ENCODE measurements at places on chromosomes 13 and 19.

- H3K27ac ChIP-seq: no peak overlapping the region
- no peaks in the 10 kb centered on the region for H3K36me3 ChIP-seq
- H3K4me3 ChIP-seq: no peak overlapping the region
- DNase-seq: peak; percentile 47
- H3K4me1 ChIP-seq: peaks cover 5% of the 10 kb centered on the region
Observed at GRCh38 chr19:413756-414420, 4.9 kb upstream of the C2CD4C start.

GRCh38 chr19:33804021-33804799, 7.5 kb downstream of the KCTD15 start:
- no peaks in the 10 kb centered on the region for H3K27me3 ChIP-seq
- no peaks in the 10 kb centered on the region for H3K36me3 ChIP-seq
- no peak for DNase-seq
- no peak overlapping the region for H3K27ac ChIP-seq
- peaks cover 4% of the 10 kb centered on the region for H3K4me1 ChIP-seq

GRCh38 chr13:25080773-25081172, 15.2 kb upstream of the PABPC3 start:
- no peak overlapping the region for H3K4me3 ChIP-seq
- H3K4me1 ChIP-seq: no peaks in the 10 kb centered on the region
- DNase-seq: no peak
- no peak overlapping the region for H3K27ac ChIP-seq

- peaks cover 2% of the 10 kb centered on the region for H3K27me3 ChIP-seq
- H3K4me1 ChIP-seq: no peaks in the 10 kb centered on the region
- no peaks in the 10 kb centered on the region for H3K36me3 ChIP-seq
- H3K4me3 ChIP-seq: no peak overlapping the region
- no peak for DNase-seq
- no peak overlapping the region for H3K27ac ChIP-seq
Observed at GRCh38 chr13:73242515-73243015, 183.8 kb downstream of the KLF5 start.

DNA sequence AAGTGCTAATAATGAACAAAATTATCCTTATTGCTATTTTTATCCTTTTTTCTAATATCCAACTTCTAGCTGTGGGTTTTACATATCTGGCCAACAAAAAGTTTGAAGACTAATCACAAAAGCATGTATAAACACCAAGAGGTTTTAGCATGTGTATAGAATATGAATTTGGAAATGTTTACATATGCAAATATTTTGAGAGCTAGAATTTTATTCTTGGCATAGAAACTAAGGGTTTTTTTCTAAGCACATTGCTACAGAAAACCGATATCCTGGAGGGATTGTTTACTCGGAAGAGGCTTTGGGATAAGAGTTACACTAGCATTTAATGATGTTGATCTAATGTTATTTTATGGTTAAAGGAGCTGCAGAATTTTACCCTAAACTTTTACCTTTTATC, 392.1 kb downstream of the EFNB2 start:
- H3K4me3 ChIP-seq: no peak overlapping the region
- DNase-seq: no peak
- no peak overlapping the region for H3K27ac ChIP-seq
- no peaks in the 10 kb centered on the region for H3K4me1 ChIP-seq
- no peaks in the 10 kb centered on the region for H3K36me3 ChIP-seq

DNA sequence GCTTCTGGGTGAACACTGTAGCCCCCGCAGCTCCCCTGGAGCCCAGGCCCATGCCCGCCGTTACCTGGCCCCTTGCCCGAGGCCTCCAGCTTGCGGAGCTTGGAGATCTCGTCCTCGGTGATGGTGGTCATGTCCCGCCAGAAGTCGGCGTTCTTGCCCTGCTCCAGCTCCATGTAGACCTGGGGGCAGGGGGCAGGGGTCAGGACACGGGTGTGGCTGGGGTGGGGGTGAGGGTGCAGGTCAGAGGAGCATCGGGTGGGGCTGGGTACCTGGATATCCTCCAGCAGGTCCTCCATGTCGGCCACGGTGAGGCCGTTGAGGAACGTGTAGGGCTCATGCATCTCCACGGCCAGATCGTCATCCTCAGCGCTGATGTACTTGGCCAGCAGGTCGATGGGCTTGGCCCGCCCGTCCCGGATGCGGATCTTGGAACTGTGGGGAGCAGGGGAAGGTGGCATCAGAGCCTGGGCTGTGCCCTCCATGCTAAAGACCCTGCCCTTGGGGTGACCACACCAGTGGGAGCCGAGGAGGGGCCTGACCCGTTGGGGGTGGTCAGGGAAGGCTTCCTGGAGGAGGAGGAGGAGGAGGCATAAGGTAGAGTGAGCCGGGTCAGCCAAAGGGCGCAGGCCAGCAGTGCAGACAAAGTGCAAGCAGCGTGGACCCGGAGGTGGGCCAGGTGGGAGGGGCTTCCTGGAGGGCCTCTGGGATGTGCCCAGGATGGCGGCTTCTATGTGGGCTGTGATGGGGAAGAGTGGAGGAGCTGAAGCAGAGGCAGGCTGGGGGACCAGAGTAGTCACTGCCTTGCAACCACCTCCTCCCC, 7.6 kb downstream of the CACTIN start:
- no peak overlapping the region for H3K4me3 ChIP-seq
- no peaks in the 10 kb centered on the region for H3K27me3 ChIP-seq
- H3K27ac ChIP-seq: no peak overlapping the region
- DNase-seq: no peak
- H3K4me1 ChIP-seq: peaks cover under 1% of the 10 kb centered on the region

GRCh38 chr13:60229708-60230272, 66.1 kb upstream of the DIAPH3 start:
- no peak for DNase-seq
- H3K4me1 ChIP-seq: no peaks in the 10 kb centered on the region
- no peaks in the 10 kb centered on the region for H3K36me3 ChIP-seq
- H3K27me3 ChIP-seq: peaks cover 30% of the 10 kb centered on the region

GRCh38 chr19:39817888-39818561, 15.9 kb downstream of the DYRK1B start:
- H3K4me3 ChIP-seq: no peak overlapping the region
- H3K36me3 ChIP-seq: peaks cover 7% of the 10 kb centered on the region
- H3K27ac ChIP-seq: no peak overlapping the region
- no peak for DNase-seq
- H3K4me1 ChIP-seq: peaks cover 23% of the 10 kb centered on the region

GRCh38 chr13:29771247-29771646, 79.2 kb downstream of the UBL3 start:
- H3K4me3 ChIP-seq: no peak overlapping the region
- no peaks in the 10 kb centered on the region for H3K36me3 ChIP-seq
- H3K27ac ChIP-seq: no peak overlapping the region
- no peak for DNase-seq

DNA sequence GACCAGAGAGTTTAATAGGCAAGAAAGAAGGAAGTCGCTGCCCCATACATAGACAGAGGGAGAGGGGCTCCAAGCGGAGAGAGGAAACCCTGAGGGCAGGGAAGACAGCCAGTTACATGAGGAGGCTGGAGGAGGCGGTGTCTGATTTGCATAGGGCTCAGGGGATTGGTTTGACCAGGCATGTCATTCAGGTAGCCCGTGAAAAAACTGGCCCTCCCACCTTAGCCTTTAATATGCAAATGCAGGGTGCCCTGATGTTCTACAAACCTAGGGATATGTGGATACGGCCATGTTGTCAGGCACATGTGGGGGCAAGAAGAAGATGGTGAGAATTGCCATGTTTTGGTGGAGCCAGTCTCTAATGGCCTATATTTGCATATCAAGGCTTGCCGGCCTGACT, 1461.6 kb downstream of the PCDH9 start:
- H3K36me3 ChIP-seq: no peaks in the 10 kb centered on the region
- no peak overlapping the region for H3K27ac ChIP-seq
- no peak overlapping the region for H3K4me3 ChIP-seq
- no peaks in the 10 kb centered on the region for H3K4me1 ChIP-seq
- DNase-seq: no peak

GRCh38 chr13:42984691-42985090, 7.3 kb downstream of the EPSTI1 start:
- peak overlapping the region; percentile 16 for H3K4me3 ChIP-seq
- H3K27ac ChIP-seq: no peak overlapping the region
- H3K36me3 ChIP-seq: peaks cover 17% of the 10 kb centered on the region
- peaks cover 30% of the 10 kb centered on the region for H3K4me1 ChIP-seq
- DNase-seq: no peak

DNA sequence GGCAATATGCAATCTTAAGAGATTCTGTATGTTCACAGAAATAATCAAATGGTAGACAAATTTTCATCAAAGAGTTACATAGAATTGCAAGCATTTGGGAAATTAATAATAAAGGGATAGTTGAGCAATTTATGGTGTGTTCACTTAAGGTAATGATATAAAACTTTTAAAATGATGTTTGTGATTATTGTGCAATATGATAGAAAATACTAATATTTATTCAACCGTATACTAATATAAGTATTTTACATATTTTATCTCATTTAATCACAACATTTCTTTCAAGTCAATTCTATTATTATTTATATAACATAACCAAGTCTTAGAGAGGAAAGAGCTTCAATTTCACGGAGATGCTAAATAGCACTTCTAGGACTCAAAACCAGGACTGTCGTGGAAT, 716.8 kb upstream of the MIR17HG start:
- no peaks in the 10 kb centered on the region for H3K4me1 ChIP-seq
- no peaks in the 10 kb centered on the region for H3K27me3 ChIP-seq
- no peak overlapping the region for H3K27ac ChIP-seq

- H3K4me1 ChIP-seq: no peaks in the 10 kb centered on the region
- H3K27me3 ChIP-seq: no peaks in the 10 kb centered on the region
- no peaks in the 10 kb centered on the region for H3K36me3 ChIP-seq
- DNase-seq: no peak
- no peak overlapping the region for H3K27ac ChIP-seq
Observed at GRCh38 chr13:105291987-105292386, 1243.5 kb downstream of the EFNB2 start.

DNA sequence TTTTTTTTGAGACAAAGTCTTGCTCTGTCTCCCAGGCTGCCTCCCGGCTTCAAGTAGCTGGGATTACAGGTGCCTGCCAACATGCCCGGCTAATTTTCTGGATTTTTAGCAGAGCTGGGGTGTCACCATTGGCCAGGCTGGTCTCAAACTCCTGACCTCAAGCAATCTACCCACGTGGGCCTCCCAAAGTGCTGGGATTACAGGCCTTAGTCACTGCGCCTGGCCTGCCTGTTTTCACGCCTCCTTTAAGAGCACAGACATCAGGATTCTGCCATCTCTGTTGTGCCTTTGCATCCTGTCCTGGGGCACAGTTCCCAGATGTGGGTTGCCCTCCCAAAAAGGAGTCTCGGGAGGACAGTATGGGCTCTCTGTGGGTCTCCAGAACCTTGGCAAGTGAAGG, 2.5 kb upstream of the PRAM1 start:
- no peaks in the 10 kb centered on the region for H3K36me3 ChIP-seq
- peak overlapping the region; percentile 85 for H3K4me3 ChIP-seq
- H3K4me1 ChIP-seq: peaks cover 12% of the 10 kb centered on the region
- no peaks in the 10 kb centered on the region for H3K27me3 ChIP-seq
- H3K27ac ChIP-seq: no peak overlapping the region

DNA sequence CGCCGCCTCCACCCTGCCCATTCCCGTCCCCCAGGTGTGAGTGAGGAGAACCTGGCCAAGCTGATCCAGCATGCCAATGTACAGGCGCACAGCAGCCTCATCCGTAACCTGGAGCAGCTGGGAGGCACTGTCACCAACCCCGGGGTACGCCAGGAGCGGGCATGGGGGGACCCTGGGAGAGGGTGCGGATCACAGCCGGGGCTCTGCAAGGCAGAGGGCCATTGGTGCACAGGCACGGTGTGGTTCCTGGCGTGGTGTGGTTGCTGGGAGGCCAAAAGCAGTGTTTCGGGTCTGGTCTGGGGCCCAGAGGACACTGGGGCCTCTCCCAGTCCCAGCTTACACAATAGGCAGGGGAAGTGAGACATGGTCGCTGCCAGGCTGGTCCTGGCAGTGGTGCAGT, 8.3 kb downstream of the STXBP2 start:
- DNase-seq: no peak
- H3K4me1 ChIP-seq: peaks cover 10% of the 10 kb centered on the region
- H3K27me3 ChIP-seq: no peaks in the 10 kb centered on the region
- H3K27ac ChIP-seq: peak overlapping the region; percentile 54
- H3K36me3 ChIP-seq: peaks cover 2% of the 10 kb centered on the region

DNA sequence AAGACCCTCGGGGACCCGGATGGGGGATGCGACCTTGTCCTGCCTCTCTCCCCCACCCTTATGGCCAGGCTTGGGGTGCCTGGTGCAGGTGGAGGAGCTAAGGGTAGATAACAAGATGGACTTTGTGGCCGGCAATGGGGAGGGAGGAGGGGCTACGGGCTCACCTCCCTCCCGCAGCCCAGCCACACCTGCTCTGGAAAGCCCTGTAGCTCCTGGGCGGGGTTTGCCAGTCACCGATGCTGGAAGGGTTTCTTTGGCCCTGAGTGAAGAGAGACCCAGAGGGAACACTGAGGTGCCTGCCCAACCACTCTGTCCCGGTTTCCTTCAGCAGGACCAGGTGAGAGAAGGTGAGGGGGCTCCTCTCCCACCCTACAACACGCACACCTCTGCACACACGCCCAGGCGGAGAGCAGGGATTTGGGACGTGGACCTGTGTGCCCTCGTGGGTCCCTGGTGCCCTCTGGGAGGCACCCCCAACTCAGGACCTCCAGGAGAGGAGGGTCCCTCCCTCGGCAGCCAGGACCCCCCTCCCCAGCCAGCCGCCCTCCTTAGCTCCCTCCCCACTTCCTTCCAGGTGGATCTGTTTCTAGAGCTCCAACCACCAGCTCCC, at the start of gene FUT2:
Gene FUT2, plus strand, starts transcription at position 229 of the 610 bp plus-strand sequence. CDS start 6,986 bp downstream, outside the sequence.
- H3K27me3 ChIP-seq: peaks cover 11% of the 10 kb centered on the region
- no peaks in the 10 kb centered on the region for H3K36me3 ChIP-seq
- H3K4me3 ChIP-seq: no peak within 1 kb of the TSS
- H3K4me1 ChIP-seq: peaks cover 7% of the 10 kb centered on the region
- no peak within 1 kb of the TSS for H3K27ac ChIP-seq

GRCh38 chr13:100212904-100213553, 124.1 kb downstream of the PCCA start:
- no peaks in the 10 kb centered on the region for H3K27me3 ChIP-seq
- DNase-seq: no peak
- peaks cover 5% of the 10 kb centered on the region for H3K4me1 ChIP-seq
- no peak overlapping the region for H3K4me3 ChIP-seq
- H3K36me3 ChIP-seq: peaks cover 18% of the 10 kb centered on the region
- no peak overlapping the region for H3K27ac ChIP-seq

- H3K27ac ChIP-seq: no peak overlapping the region
- peaks cover 14% of the 10 kb centered on the region for H3K4me1 ChIP-seq
- peaks cover 4% of the 10 kb centered on the region for H3K36me3 ChIP-seq
- H3K27me3 ChIP-seq: peaks cover 18% of the 10 kb centered on the region
- no peak overlapping the region for H3K4me3 ChIP-seq
- no peak for DNase-seq
Observed at GRCh38 chr19:14054721-14055120, 7.2 kb downstream of the PALM3 start.

GRCh38 chr13:43574605-43575004, 212.2 kb downstream of the ENOX1 start:
- H3K36me3 ChIP-seq: no peaks in the 10 kb centered on the region
- no peak for DNase-seq
- H3K4me1 ChIP-seq: peaks cover 3% of the 10 kb centered on the region
- H3K4me3 ChIP-seq: peak overlapping the region; percentile 57

GRCh38 chr19:4370418-4371041, 27.2 kb downstream of the MPND start:
- H3K36me3 ChIP-seq: no peaks in the 10 kb centered on the region
- no peak for DNase-seq
- no peaks in the 10 kb centered on the region for H3K27me3 ChIP-seq
- peak overlapping the region; percentile 78 for H3K4me3 ChIP-seq
